ENCODE measurements at places on chromosomes 16 and 17.

DNA sequence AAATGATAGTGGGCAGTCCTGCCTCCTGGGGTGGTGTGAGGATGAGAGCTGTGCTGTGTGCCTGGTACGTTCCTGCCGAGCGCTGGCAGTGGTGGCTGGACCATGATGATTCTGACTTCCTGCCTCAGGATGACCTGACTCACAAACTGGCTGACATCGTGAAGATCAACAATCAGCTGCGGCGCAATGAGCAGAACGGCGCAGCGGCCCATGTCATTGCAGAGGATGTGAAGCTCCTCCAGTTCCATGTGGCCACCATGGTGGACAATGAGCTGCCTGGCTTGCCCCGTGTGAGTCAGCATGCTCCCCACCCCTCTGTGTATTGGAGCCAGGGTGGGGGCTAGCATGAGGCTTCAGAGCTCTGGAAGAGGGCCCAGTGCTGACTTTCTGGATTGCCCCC, 13.1 kb downstream of the POLR2A start:
- no peak for DNase-seq

DNA sequence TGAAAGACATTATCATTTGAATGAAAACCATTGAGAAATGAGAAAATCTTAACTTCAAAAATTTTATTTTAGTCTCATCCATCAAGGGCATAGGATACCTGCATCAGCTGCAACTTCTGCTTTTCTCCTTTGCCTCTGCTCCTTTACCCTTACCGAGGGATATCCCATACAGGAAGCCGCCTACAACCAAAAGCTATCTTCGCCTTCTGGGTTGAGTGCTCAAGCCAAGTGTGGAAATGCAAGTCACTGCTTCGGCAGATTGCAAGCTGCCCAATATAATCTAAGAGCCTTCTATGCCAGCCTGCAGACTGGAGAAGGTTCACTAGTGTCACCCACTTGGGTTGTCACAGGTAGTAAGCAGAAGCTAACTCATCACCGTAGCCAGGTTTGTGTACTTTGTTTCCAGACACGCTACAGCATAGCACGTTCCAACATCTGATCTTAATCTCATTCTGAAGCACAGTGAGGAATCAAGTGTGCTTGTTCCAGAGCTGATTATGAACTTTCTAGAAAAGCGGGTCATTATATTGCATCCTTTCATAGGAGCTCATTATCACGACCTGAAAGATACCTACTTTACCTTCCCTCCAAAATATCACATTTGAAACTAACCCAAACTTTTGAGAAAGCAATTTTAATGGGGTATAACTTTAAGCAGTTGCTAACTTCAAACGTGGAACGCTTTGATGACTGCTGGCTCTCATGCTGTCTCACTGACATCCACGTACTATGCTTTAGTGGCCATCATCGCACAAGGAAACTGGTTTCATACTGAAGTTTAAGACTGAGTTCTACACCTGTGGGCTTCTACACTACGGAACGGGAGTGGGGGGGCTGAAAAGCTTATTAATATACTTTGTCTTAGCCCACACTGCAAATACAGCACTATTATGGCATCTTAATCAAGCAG, 8.0 kb upstream of the UNK start:
- DNase-seq: no peak

DNA sequence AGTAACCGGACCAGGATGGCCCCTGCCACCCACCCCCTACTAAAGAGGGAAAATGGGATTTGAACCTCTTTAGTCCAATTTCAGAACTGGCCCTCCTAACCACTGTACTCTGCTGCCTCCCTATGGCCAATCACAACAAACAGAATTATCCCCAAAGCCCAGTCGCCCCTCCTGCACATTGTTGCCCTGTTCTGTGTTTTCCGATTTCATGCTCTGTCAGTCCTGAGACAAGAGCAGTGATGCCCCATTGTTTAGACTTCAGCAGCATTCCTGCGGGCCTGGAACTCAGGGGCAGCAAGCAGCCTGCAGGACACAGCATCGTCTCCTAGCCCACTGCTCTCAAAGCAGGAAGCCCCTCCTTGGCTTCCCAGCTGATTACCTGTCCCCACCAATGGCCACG, 20.5 kb upstream of the KLHL11 start:
- DNase-seq: no peak

DNA sequence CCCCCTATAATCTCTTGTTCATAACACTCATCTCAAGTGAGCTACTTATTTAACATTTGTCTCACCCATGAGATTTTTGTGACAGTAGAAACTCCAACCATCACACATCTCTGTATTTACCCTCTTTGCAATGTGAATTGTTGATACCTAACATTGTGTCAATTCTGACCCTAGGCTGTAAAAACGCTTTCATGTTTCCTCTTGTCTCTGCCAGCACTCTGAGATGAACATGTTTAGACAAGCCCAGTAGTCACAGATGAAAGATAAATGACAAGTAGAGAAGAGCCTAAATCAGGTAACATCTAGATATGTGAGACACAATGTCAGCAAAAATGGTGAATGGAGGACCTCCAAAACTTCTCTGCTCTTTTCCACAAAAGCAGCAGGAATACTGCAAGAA, 1254.5 kb upstream of the GOT2 start:
- no peak for DNase-seq

DNA sequence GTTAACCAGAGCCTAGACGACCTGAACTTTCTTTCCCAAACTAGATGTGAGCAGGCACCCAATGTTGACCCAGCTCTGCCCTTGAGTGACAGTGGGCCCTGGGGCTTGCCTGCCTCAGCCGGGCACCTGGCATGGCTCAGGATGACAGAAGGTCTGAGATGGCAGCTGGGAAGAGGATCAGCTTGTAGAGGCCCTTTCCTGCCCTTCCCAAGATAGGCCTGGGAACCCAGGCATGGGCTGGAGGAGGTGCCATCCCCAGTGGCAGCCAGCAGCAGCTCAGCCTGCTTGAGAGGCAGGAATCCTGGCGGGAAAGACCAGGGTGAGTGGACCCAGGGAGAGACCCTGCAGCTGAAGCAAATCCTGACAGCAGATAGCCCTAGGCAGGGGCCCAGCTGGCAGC, 59.1 kb downstream of the PIPOX start:
- no peak for DNase-seq

GRCh38 chr16:1080801-1081733, 8.5 kb downstream of the SSTR5 start:
- no peak for DNase-seq

DNA sequence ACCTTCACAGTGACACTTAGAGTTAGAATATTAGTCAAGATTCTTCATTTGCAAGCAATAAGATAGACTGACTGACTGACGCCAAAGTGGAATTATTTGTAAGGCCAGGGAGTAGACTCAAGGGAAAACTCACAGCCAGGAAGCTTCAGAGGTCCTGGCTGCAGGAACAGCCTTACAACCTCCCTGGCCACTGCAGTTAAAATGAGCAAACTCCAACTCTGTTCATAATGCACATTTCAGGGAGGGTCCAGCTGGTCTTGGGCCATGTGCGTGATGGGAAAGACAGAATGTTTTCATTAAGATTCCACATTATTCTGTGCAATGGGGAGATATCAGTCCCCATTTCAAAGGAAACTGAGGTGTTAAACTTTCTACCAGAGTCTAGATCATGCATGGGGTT, 9.9 kb downstream of the CAPNS2 start:
- DNase-seq: no peak

- DNase-seq: no peak
These were observed 5.9 kb downstream of the CA5A start for GRCh38 chr16:87930456-87930855.

DNA sequence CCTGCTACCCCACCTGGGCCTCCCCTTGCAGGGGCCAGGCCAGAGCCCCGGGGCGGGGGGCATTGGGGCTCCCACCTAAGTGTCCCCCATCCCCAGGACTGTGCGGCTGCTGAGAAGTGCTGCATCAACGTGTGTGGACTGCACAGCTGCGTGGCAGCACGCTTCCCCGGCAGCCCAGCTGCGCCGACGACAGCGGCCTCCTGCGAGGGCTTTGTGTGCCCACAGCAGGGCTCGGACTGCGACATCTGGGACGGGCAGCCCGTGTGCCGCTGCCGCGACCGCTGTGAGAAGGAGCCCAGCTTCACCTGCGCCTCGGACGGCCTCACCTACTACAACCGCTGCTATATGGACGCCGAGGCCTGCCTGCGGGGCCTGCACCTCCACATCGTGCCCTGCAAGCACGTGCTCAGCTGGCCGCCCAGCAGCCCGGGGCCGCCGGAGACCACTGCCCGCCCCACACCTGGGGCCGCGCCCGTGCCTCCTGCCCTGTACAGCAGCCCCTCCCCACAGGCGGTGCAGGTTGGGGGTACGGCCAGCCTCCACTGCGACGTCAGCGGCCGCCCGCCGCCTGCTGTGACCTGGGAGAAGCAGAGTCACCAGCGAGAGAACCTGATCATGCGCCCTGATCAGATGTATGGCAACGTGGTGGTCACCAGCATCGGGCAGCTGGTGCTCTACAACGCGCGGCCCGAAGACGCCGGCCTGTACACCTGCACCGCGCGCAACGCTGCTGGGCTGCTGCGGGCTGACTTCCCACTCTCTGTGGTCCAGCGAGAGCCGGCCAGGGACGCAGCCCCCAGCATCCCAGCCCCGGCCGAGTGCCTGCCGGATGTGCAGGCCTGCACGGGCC, 1.9 kb downstream of the WFIKKN1 start:
- DNase-seq: no peak

- no peak for DNase-seq
These were observed 8.0 kb downstream of the CETP start for GRCh38 chr16:56969769-56970168.

DNA sequence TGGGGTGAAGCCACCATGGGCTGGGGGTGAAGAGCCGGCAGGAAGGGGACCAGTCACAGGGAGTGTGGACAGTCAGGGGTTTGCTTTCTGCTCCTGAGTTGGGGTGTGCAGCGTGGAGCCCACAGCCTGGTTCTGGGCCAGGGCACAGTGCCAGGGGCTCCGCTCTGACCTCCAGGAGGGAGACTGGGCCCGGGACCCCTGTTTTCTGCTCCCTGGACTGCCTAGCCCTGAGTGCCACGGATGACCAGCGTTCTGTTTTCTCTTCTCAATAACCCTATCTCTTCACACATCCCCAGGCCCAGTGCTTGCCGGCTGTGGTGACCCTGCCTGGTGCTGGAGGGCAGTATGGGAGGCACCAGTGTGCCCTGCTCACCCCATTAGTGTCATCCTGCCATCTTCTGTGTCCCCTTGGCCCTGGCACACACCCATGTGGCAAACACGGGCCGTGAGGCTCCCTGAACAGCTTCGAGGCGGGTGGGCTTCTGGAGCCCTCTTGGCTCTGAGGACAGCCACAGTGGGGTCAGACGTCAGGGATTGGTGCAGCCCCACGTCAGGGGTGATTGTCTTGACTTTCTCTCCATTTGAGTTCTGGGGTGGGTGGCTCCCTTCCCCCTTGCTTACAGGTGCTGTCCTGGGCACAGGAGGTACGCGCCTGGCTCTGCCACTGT, 1.1 kb downstream of the CEMP1 start:
- no peak for DNase-seq

DNA sequence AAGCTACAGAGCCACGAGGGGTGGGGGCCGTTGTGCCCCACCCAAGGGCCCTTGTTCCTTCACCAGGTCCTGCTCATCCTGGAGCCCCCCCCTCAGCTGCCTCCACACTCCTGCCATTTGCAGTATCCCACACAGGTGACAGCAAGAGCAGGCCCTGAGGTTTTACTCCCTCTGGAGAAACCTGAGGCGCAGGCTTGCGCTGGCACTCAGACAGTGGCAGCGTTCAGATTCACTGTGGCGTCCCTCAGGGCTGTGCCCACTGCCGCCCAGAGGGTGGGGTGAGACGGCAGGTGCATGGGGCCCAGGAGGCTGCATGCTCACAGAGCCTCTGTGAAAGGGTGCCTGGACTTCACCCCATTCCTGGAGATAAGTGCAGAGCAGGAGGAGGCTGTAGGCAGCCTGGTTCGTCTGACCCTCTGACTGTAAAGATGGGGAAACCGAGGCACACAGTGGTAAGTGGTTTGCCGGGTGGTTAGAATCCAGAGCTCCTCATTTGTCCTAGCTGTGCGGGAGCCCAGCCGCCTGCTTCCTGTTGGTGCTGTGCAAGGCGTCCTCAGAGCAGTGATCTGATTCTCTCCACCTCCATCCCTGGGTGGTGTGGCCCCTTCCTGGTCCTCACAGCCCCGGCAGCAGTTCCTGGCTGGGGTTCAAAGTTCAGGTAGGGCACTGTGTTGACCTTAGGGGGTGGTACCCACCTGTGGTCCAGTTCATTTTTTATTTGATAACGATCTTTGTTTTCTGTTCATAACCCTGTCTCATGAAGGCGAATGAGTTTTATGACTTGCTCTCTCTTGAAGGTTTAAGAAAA, 1.6 kb downstream of the SPIRE2 start:
- DNase-seq: peak; percentile 74

DNA sequence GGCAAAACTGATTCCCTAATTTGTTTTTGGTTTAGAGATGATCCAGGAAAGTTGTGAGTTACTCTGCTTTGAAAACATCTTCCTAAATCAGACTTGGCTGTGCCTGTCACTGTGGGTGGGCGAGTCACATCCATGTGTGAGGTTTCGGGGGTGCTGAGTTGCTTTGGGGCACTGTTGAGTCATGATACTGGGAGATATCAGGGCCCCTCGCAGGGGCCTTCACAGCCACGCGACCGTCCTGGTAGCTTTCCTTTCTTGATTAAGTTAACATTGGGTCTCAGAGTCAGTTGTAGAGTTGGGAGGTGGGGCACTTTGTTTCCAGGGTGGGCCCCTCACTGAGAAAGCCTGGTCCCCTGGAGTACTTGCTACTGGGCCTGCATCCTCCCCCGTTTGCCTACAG, 58.3 kb upstream of the LGALS9 start:
- no peak for DNase-seq

- DNase-seq: no peak
These were observed 5.7 kb downstream of the ADGRG1 start for GRCh38 chr16:57634171-57634570.

GRCh38 chr17:72843591-72843990, 248.9 kb downstream of the SLC39A11 start:
- no peak for DNase-seq

DNA sequence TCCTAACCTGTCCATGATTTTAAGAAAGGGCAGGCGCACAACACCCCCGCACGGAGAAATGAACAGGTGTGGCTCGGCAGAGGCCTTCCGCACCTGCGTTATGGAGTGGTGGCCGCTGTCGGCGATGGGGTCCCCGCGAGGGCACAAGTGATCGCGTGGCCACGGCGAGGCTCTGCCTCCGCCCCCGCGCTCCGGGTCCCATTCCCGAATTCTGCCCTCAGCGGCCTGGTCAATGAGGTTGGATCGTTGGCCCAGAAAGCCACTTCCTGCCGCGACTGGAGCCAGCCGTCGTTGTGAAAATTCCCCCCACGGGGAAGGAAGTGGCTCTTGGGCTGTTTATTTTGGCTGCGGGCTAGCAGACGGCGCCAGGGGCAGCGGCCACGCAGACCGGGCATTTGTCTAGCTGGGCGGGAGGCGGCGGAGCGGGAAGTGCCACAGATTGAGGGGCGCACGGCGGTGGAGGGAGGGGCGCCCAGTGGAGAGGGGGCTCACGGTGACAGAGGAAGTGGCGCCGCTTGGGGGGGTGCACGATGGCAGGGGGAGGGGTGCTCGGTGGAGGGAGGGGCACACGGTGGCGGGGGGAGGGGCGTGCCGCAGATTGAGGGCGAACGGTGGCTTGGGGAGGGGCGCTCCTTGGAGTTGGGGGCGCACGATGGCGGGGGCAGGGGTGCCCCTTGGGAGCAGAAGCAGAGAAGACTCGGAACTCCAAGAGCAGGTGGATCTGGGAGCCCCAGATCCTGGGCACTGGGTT, 25.0 kb downstream of the MRC2 start:
- no peak for DNase-seq
